Fibroblast of skin of back (primary cell): ENCODE measurements at places on chromosomes 2 and 18.
A peak's percentile ranks its signal among the peaks of the same experiment; 100 is the strongest.

DNA sequence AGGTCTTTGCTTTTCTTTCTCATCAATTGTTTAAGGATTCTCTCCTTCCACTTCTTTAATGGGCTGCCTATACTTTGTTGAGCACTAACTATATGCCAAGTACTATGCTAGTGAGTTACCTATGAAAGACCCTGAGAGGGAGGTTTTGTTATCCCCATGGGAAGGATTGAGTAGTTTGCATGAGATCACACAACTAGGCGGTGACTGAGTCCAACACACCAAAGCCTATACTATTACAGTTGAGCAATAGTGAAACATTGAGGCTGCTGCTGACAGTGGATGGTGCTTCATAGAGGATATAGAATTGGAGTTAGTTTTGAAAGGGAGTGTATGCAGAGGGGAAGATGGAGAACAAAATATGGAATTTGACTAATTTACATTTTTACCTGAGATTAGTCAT, 15.8 kb downstream of the NABP1 start:
- DNase-seq = no peak

DNA sequence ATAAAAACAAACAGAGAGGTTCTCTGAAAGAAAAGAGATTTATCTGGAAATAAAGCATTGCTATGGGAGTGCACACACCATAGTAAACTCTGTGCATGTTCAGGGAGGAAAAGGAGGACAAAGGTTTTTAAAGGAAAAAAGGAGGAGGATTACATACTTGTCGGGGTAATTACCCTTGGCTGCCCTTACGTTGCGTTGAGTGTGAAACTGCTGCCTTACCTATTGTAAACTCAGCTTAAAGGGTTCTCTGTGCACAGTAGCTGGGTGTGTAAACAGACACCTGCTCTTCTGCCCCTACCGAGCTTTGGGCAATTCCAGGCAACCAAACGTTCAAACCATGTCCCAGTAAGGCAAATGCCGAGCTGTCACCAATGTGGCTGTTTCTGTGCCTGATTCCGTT, 29.6 kb upstream of the PXDN start:
- no peak for DNase-seq

DNA sequence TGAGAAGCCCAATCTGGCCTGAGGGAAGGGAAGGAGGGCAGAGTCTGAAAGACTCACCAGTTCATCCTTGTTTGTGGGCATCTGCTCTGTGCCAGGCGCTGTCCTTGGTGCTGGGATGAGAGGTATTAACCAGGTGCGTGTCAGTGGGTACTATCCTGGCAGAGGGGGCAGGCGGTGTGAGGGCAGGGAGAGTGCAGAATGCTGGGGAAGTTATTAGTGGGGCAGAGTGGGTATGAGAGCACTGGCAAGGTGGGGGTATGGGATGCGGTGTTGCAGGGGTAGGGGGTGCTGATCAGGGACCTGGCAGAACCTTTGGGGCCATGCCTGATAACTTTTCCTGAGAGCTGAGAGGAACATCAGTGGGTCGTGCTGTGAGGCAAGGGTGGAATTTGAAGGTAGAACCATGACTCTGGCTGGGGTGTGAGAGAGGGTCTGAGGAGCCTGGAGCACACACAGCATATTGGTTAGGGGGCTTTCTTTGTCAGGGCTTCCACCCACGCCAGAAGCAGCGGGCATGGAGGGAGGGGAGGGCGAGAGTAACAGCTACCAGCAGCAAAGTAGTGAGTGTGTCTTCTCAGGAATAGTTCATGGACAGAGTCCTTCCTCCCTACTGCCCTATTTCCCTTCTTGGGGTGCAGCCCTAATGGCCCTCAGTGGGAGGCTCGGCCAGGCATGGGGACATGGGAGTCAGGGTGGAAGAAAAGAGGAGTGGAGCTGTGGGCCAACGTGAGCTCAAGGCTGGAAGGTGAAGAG, 290.7 kb downstream of the CYP26B1 start:
- DNase-seq = peak; percentile 34

- no peak for DNase-seq
Measured at GRCh38 chr2:128490881-128491691, 172.4 kb upstream of the HS6ST1 start.

DNA sequence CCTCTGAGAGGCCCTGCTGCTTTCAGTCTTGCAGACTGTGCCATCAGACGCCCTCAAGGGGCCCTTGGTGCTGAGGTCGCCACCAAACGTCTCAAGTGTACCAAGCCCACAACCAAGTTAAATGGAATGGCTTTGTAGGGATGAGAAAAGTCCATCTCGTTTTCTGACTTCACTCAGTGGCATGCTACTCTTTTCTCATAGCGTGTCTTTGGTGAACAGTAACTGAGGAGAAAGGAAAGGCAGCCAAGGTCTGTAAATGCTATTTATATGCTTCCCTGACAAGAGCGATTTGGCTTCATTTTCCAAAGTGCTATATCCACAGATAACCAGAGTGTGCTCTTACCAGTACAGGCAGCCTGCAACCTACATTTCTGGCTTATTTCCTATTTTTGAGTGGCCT, 123.0 kb downstream of the MTX2 start:
- DNase-seq = peak; percentile 41
